ENCODE measurements at places on chromosomes 12 and 14.

DNA sequence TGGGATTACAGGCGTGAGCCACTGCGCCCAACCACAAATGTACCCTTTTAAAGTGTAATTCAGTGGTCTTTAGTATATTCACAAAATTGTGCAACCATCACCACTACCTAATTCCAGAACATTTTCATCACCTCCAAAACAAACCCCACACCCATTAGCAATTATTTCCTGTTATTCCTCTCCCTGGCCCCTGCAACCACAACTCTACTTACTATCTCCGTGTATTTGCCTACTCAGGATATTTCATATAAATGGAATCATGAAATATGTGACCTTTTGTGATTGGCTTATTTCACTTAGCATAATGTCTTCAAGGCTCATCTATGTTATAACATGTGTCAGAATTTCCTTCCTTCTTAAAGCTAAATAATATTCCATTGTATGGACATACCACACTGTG, 16.0 kb upstream of the AQP2 start:
- peak; percentile 24 for DNase-seq

GRCh38 chr12:54448344-54448743, 25.1 kb downstream of the GTSF1 start:
- DNase-seq, result no peak

- DNase-seq, result no peak
Measured at GRCh38 chr12:94239332-94239993, 91.1 kb downstream of the PLXNC1 start.

DNA sequence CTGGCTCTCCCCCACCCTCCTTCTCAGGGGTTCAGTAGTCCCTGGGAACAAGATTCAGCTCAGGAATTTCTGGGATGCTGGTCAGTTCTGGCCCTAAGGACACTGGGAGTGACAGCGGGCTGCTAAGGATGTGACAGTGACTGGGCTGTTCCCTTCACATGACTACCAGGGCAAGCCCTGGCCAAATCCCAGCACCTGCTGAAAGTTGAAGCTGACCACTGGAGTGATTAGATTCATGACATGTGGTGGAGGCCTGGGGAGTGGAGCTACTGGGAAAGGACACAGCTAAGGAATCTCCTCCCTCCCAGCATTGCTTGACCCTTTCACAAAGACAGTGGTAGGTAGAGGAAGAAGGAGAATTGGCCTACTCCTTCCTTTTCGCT, 204.9 kb downstream of the DAD1 start:
- no peak for DNase-seq

GRCh38 chr12:55745361-55746173, 2.6 kb downstream of the GDF11 start:
- DNase-seq, result peak; percentile 50

DNA sequence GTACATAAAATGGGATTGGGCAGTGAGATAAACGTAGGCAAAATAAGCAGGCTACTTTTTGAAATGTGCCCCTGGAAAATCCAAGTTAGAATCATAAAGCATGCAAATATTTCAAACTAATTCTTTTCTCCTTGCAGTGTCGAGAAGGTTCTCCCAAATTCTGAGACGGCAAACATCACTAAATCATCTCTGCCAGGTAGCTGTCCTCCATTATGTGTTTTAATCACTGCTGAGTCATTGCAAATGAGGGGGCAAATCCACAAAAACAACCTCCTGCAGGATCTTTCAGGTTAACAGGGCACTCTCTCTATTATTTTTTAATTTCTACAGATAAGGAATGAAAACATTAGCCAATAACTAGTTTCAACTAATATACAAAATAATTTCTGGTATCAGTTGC, 63.2 kb upstream of the RIC8B start:
- DNase-seq, result no peak

DNA sequence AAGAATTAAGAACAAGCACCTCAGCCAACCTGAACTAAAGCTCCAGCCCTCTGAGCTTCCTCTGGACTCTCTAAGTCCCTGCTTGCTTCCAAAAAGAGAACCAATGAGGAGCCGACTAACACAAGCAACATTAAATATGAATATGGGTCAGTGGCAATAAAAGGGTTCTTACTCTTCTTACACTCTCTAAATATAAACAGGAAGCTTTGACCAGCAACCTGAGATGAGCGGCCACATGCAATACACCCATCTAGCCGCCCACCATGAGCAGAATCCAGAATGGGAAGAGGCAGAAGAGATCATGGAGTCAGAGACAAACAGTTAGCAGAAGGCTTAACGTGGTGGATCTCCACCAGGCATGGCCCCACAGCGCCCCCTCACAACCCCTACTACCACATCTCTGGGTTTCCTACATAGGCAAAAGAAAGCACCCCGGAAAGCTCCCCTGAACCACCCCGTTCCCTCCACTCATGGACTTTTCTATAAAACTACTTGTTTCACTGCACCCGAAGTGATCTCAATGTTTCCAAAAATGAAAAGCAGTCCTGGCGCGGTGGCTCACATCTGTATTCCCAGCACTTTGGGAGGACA, 59.4 kb downstream of the TTC7B start:
- DNase-seq, result no peak

- DNase-seq, result no peak
Measured at GRCh38 chr12:114213055-114213581, 192.8 kb downstream of the TBX5 start.

DNA sequence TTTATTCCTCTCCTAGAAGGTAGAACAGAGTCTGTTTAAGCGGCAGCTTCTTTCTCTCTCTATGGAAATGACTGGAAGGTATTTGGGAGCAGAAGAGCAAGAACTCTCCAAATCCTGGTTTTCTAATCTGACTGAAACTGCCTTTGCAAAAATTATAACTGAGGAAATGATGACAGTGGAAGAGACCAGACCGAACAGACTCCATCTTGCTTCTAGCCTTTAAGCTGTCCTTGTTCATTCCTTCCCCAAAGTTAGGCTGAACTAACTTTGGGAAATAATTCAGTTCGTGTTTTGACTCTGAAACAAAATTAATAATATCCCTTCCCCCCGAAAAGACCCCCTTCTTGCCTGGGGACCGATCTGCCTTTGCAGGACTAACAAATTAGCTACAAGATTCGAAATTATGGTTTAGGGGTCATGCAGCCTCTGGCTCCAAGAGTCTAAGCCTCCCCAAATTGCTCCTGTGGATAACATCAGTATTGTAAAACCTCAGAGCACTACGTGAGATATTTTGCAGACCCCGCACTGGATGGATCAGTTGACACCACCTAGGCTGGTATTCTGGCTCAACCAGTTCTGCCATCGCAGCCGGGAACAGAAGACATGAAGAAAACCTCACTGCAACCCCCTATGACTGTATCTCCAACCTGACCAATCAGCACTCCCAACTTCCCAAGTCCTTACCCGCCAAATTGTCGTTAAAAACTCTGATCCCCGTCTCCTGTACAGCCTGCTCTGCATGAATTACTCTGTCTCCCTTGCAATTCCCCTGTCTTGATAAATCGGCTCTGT, 14.1 kb downstream of the SELPLG start:
- no peak for DNase-seq

- no peak for DNase-seq
Measured at GRCh38 chr12:90086281-90086680, 377.6 kb upstream of the ATP2B1 start.

- DNase-seq, result no peak
Measured at GRCh38 chr12:13992585-13992984, 11.2 kb upstream of the GRIN2B start.

GRCh38 chr12:62640910-62641448, 174.4 kb downstream of the MON2 start:
- DNase-seq, result peak; percentile 54

DNA sequence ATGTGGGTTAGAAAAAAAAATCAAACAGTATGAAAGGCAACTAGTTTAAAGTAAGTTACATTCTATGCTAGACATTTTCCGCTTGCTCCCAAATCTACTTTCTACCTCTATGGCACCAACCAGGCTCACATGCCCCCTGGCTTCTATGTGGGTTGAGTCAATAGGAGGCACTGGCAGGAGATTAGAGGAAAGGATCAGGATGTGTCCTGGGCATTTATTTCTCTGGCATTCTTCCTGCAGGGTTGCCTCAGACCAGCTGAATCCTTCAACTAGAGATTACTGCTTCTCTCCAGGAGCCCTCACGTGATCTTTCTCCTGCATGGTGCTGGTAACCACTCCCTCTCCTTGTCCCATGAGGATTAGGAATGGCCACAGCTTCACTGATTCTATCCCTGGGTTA, 14.9 kb upstream of the CCDC60 start:
- no peak for DNase-seq

DNA sequence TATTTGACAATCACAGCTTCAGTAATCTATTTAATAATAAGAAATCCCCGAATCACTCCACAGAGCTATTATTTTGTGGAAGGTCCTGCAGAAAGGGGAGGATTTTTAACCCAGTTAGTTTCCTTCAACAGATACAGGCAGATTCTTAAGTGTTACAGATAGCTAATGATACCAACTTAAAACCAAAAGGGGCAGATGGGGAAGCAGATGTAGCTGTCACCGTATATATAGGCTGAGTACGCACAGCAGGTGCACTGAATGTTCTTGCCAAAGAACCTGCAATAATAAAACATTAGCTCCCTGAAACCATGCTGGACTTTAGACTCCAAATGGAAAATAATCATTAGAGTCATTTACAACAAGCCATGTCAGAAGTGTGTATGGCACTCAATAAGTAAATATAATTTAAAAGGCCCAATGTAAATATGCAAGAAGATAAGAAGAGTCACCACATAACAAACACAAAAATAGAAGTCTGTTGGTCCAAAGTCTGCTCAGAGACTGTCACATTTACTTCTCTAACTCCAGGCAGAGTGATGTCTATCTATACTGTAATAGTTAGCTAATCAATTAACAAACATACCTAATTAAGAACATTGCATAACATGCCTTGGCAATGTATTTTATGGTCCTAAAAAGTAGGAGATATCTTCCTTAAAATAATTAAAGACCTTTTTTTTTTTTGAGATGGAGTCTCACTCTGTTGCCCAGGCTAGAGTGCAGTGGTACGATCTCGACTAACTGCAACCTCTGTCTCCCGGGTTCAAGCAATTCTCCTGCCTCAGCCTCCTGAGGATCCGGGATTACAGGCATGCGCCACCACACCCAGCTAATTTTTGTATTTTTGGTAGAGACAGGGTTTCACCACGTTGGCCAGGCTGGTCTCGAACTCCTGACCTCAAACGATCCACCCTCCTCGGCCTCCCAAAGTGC, 78.8 kb downstream of the SEC23A start:
- DNase-seq, result no peak

- DNase-seq, result peak; percentile 40
Measured at GRCh38 chr14:32224737-32225377, 21.8 kb upstream of the RNU6-8 start.

DNA sequence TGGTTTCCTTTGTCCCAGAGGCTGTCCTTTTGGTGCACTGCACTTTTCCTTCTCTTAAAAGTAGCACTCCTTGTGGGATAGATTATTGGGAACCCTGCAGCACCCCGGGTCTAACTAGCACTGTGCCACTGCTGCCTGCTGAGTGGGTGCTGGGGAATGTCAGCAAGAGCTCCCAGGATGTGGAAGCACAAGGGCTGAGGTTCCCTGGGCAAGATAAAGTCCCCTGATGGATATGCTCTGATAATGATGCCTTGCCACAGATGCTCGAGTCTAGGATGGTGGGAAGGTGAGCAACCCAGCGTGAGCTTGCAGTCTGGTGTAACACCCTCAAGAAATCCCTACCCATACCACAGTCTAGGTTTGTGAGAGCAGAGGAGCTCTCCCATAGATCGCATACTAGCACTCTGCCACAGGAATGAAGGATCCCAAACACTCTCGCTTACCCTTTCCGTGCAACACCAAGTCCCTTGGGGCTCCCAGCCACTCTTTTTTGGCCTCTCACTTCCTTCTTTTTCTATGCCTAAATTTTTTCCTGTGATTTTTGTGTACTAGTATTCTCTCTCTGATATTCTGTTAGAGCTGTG, 32.6 kb downstream of the USP15 start:
- DNase-seq, result no peak

DNA sequence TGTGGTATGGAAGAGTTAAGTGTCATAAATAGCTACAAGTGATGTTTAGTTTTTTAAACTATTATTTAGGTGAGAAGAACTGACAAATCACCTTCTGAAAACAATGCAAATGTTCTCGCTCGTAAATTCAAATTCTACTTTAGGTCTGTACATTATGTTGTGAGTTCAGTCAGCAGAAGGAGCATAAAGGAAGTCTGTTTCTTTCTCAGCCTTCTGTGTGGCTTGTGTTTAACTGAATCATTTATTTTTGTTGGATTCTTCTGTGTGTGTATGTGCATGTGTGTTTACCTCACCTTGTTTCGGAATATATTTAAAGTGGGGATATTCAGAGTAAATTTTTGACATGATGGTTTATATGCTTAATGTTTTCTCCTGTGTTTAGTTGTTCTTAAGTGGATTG, 285.9 kb downstream of the TMTC2 start:
- no peak for DNase-seq

DNA sequence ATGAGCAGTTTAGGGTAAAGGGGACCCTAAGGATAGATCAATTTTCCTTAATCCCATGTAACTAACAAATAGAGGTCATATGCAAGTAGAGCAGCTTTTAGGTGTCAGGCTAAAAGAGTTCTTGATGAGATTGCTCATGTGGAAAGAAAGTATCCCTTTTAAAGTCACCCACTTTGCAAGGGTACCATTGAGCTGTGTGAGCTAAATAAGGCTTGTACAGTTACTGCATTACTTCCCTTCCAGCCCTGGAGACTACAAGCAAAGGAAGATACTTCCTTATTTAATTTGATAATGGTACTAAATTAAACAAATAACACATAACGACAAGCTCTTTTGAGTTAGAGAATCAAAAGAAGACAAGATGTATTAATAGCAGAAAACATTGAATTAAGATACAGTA, 191.7 kb downstream of the TMX1 start:
- no peak for DNase-seq

DNA sequence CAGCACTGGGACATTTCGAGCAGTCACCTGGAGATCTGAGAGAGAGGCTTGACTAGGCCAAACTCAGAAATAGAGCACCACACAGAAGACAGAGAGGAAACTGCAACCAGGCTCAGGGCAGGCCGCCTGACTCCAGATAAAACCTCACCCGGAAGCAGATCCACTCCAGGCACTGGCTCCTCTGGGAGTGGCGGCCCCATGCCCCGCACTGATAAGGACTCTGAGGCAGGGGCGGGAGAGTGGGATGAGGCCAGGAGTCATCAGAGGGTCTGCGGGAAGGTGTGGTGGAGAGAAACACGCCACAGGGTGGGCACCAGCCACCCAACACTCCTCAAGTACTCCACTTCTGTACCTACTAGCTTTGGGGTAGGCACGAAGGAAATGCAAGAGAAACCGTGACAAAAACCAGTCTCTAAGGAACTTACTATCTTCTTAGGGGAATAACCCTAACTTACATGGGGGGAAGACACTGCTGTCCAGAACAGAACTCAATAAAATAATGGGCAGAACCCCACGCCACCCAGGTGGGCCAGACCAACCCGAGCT, 71.3 kb downstream of the CHGA start:
- DNase-seq, result no peak

GRCh38 chr12:39989501-39989900, 116.4 kb downstream of the SLC2A13 start:
- DNase-seq, result no peak

DNA sequence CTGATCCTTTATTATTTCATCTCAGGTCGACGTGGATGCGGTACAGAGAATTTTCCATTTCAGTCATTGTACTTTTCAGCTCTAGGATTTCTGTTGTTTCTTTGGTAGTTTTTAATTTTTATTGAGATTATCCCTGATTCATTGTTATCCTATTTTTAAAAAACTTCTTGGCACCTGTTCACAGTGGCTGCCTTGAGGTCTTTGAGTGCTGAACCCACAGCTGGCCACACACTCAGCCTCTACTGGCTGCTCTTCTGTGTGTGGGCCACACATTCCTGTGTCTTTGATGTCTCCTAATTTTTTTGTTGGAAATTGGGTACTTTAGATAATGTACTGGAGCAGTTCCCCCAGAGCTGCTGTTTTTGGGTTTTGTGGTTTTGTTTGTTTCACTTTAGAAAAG, 37.7 kb upstream of the ASPG start:
- no peak for DNase-seq
